ENCODE measurements at places on chromosomes 3 and 15.

DNA sequence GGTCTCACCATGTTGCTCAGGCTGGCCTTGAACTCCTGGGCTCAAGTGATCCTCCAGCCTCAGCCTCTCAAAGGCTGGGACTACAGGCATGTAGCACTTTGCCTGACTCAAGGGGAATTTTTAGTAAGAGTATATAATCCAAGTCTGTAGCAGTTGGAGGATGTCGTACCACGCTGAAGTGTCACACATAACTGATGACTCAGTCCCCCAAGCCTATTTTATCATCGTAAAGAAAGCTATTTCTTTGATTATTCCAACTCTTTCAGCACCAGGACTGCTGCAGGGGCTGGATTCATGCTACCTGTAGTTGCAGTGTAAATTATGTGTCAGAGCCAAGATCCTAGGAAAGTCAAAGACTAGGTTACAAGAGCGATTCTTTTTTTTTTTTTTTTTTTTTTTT, 1.4 kb upstream of the PRKCI start:
- peak; percentile 70 for DNase-seq

DNA sequence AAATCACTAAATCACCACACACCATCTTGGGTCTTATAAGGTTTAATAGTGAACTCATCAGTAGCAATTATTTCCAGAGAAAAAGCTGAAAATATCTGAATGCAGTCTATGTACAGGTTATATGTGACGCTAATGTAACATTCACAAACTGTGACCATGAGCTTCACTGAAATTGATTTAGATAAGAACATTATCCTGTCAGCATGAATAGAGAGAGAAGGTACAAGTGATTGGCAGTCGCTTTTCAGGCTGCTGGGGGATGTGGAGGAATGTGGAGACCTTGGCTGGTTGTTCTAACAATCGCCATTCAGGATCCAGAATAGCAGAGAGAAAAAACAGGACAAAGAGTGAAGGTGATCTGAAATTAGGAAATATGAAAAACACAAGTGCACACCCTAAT, 98.1 kb downstream of the CADPS start:
- DNase-seq: no peak

DNA sequence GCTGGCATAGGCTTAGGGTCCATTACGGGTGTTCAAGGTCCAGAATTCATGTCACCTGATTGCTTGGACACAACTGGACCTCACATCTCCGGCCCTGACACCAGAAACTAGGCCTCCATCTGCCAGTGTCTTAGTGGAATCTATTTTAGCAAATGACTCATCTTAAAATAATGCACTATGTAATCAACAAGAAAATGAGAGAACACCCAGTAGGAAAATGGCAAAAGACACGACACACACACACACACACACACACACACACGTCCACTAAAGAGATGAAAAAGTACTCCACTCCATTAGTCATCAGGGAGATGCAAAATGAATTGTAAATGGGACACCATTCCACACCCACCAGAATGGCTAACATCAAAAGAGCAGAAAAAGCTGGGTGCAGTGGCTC, 11.2 kb downstream of the APBA2 start:
- peak; percentile 80 for DNase-seq

DNA sequence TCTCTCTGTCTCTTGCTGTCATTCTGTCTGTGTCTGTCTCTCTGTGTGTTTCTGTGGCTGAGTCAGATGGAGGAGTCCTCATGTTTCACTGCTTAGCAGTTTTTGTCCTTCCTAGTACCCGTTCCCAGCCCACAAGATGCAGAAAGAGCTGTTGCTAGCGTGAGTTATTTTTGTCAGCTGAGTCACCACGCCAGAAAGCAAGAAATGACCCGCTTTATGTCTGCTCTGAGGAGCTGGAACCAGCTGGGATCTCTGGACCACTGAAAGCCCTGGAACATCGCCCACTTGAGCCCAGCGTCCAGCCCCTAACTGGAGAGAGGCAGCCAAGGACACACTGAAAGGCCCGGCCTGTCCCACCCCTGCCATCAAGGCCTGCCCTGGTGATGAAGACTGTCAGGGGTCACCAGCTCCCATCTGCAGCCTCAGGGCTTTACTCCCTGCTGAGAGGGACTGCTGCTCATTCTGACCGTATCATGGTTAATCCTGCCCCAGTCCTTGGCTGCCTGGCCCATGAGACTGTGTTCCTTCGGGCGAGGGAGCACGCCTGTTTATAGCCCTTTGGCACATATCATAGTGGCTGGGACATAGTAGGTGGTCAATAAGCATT, 101.7 kb upstream of the TPM1 start:
- DNase-seq: peak; percentile 66

GRCh38 chr3:29275309-29275708, 5.6 kb upstream of the RBMS3 start:
- DNase-seq: no peak

Data from Caki2 (cell line).